ENCODE measurements at places on chromosomes 1 and 21. TPM values are rescaled to one million over a fixed set of nuclear protein-coding genes. Genes with fewer than 3 reads are reported as not detected.

- DNase-seq: no peak
Observed at GRCh38 chr1:203167026-203167912, 8.4 kb downstream of the MYBPH start.

DNA sequence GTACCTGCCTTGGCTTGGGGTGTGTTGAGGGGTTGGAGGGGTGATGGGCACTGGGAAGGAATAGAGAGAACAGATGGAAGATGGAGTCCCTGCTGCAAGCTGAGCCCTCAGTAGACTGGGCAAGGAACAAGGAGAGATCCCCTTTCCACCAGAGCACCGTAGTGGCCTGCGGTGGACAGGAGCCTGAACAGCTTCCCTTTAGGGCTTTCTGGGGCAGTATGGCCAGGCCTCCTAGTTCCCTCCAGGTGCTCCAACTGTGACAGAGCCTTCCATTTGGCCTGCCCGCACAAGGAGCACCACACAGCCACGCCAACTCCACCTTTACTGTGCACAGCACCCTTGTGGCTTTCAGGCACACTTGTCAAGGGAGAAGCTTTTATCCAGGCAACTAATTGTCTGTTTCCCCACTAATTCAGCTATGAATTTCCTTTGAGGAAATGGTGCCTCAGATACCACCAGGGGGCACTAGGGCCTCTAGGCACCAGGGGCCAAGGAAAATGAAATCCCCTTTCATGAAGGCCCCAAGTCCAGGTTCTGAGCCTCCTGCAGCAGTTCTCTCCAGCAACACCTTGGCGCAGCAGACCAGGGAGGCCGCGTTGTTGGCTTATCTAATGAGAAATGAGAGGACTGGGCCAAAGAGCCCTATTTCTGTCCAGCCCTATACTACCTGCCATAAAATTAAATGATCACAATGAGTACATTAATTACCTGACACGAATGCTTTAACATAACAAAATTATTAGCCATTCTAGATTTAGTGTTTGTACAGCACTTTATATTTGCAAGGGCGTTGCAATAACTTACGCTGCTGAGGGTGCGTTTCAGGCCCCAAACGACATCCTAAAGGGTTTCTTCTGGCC lies 23.1 kb upstream of the ERI3 start:
- peak; percentile 56 for DNase-seq

- no peak for DNase-seq
Observed at GRCh38 chr1:245682638-245683628, 528.1 kb downstream of the KIF26B start.

GRCh38 chr1:227343727-227344551 lies 25.6 kb upstream of the CDC42BPA start:
- no peak for DNase-seq

DNA sequence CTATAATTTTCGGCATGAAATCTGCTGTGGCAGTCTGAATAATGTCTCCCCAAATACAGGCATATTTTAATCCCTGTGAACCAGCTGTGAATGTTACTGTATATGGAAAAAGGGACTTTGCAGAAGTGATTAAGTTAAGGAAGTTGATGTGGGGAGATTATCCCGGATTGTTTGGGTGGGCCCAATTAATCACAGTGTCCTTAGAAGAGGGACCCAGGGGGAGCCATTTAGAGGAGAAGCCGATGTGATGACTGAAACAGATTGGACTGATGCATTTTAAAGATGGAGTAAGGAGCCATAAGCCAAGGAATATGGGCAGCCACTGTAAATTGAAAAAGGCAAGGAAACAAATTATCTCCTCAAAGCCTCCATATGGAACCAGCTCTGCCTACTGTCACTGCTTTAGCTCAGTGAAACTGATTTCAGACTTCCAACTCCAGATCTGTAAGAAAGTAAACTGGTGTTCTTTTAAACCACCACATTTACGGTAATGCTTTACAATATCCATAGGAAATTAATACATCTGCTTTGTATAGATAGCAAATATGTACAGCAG lies 61.1 kb upstream of the GPR88 start:
- no peak for DNase-seq

RGS1 gene
- total RNA-seq: 0.37 TPM

GRCh38 chr21:46661642-46662366 lies 26.3 kb downstream of the PRMT2 start:
- DNase-seq: no peak

GPR161 gene
- not detected for total RNA-seq

GRCh38 chr1:32399843-32400242 lies 5.6 kb upstream of the BSDC1 start:
- no peak for DNase-seq

- DNase-seq: no peak
Observed at GRCh38 chr1:206970446-206970845, at the start of gene FCAMR. Gene FCAMR (minus strand): TSS chr1:206970460. CDS start chr1:206970125, 335 bp downstream.

DNA sequence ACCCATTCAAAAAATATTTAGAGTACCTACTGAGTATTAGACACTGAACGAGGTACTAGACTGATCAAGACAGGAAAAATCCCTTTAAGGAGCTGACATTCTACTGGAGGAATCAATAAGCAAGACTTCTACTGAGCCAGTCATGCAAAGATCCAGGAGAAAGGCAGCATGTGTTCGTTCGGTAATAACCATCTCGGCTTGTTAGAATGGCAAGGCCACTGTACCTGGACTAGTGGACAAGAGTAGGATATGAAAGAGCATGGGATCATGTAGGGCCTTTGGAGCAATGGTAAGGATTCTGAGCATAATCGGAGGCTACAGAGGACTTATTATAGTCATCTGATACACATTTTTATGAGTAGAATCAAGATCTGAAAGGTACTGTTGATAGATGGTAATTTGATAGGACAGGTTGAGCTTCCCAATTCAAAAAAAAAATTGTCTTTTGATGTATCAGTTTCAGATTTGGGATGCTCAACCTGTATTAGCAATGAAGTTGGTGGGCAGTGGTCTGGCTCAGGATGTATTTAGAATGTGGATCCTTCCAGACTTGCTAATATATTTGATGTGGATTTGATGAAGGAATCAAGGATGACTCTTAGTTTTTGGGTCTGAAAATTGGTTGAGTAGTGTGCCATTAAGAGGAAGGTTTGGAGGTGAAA lies 2.3 kb downstream of the COX20 start:
- peak; percentile 35 for DNase-seq

- DNase-seq: no peak
Observed at GRCh38 chr1:10620776-10621175, 146.0 kb downstream of the PEX14 start.

GRCh38 chr1:87926921-87927320 lies 598.2 kb downstream of the LMO4 start:
- DNase-seq: no peak

- no peak for DNase-seq
Observed at GRCh38 chr1:95407131-95407885, 173.3 kb downstream of the RWDD3 start.

PRMT6 gene
- 42.9 TPM for total RNA-seq

ADORA3 gene
- total RNA-seq: not detected

DNA sequence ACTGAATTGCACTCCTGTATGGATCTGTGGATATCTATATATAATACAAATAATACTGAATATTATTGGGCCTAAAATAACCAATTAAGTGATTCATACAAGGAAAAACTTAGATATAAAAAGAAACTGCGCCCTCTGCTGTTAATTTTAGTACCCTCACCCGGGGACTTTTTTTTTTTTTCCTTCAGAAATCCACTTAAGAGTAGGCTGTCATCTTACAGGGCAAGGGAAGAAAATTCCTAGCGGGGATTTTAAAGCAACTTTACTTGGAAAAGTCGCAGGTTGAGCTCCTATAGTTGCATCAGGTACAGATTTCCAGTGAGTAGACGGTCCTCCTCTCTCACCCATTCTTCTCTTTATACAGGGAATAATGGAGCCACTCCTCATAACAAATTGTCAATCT lies 1.3 kb downstream of the NTNG1 start:
- peak; percentile 68 for DNase-seq

RBM15 gene
- total RNA-seq: 119 TPM

DNA sequence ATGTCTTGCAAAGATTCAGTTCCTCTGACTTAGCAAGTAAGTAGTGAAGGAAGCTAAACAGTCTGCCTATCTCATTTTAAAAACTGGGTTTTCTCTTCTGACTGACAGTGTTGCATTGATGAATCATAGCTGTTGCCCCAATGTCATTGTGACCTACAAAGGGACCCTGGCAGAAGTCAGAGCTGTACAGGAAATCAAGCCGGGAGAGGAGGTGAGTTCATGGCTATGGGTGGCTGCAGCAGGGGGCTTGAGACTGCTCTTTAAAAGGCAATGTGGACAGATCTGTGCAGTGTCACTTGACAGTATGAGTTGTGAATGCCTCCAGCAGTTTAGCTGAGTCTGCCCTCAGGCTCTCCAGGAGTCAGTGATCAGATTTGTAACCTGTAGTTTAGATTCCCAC lies 46.6 kb downstream of the SMYD2 start:
- DNase-seq: peak; percentile 24

PRKACB gene
- total RNA-seq: 38.5 TPM

DNA sequence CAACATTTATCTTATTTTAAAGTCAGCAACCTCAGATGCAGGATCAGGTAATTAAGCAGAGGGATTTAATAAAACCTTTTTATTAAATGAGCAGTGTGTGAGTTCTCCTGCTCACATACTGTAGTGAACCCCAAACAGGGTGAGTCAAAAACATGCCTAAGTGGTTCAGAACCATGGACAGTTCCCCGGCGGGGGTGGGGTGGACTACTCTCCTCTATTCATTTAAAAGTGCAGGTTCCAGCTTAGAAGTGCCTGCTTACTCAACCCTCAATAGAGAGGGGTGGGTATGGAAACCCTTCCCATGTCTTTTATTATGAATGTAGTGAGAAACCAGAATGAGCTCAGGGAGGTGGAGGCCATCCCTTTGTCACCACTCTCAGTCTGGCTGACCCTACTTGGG lies 397.9 kb downstream of the HHAT start:
- peak; percentile 36 for DNase-seq

FAM43B gene
- total RNA-seq: not detected

C8A gene
- total RNA-seq: not detected

- DNase-seq: no peak
Observed at GRCh38 chr1:59522925-59523505, 226.1 kb downstream of the FGGY start.

GRCh38 chr1:104932030-104932915 lies 1182.6 kb downstream of the AMY1C start:
- DNase-seq: peak; percentile 88

SPRR2A gene
- not detected for total RNA-seq
